ENCODE measurements at places on chromosomes 7 and 10.

DNA sequence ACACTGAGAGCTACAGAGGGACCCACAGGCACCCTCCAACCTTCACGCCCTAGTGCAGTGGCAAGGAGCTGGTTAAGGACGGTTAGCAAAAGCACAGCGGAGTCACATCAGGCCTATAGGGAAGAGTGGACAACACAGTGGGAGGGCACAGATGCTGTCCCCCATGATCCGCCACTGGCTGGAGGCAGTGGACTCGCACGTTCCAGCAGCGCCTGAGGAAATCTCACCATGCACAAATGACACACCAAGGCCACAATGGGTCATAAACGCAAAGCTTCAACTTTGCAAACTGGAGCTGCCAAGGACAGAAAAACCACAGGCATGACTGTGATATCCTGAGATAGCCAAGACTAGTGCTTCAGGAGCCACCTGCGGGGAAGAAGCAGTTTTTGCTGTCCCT, 58.8 kb downstream of the GRB10 start:
- no peak for DNase-seq

- no peak for DNase-seq
Measured at GRCh38 chr7:131197920-131198615, 129.6 kb upstream of the MKLN1 start.

GRCh38 chr10:48844616-48845015, 95.0 kb downstream of the LRRC18 start:
- DNase-seq: no peak

- DNase-seq: no peak
Measured at GRCh38 chr10:51010977-51011376, 63.3 kb upstream of the PRKG1 start.

DNA sequence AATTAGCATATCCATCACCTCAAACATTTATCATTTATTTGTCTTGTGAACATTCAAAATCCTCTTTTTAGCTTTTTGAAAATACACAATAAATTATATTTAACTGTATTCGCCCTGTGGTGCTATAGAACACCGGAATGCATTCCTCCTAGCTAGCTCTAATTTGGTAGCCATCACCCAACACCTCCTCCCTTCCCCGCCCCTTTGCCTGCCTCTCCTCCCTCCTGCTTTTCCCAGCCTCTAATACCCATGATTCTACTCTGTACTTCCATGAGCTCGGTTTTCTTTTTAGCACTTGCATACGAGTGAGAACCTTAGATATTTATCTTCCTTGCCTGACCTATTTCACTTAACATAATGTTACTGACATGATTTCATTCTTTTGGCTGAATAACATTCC, 80.1 kb downstream of the ANKRD26 start:
- no peak for DNase-seq

GRCh38 chr7:133053321-133053891, 28.5 kb downstream of the CHCHD3 start:
- DNase-seq: no peak

- no peak for DNase-seq
Measured at GRCh38 chr7:35250941-35251340, 3.0 kb downstream of the TBX20 start.

GRCh38 chr10:93404048-93404354, 78.1 kb downstream of the MYOF start:
- DNase-seq: no peak

DNA sequence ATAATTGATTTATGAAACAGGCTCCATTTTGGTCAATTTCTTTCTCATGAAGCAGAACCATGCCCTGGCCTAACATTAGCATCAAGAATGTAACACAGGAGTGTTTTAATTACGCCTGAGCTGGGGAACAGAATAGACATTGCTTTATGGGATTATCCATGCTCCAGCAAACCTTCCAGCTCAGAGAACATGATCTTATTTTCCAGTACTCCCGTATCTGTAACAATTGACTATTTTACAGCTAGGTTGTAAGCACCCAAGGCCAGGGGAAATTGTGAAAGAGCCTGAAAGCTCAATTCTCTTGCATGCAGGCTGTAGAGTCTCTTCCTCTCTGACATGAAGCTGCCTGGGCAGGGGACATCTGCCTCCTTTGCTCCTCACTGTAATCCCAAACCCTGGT, 30.8 kb upstream of the CRYGN start:
- no peak for DNase-seq

- no peak for DNase-seq
Measured at GRCh38 chr10:18303851-18304801, 163.9 kb downstream of the CACNB2 start.

DNA sequence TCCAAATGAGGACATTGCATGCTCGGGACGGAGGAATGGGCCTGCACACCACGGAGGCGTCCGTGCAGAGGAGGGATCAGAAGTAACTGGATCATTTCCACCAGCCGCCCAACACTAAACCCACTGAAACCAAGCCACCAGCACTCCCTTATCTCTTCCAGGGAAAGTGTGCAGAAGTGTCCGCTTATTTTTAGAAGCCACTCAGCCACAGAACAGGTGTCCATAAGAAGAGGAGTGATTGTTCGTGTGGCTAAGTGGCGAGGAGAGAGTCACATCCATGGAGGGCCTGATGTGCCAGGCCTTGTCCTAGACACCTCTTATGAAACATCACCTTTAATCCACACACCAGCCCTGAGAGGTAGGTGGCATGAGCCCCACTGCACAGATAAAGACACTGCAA, 407.9 kb upstream of the NPVF start:
- no peak for DNase-seq

GRCh38 chr7:52592698-52593097, 442.7 kb upstream of the POM121L12 start:
- DNase-seq: no peak

DNA sequence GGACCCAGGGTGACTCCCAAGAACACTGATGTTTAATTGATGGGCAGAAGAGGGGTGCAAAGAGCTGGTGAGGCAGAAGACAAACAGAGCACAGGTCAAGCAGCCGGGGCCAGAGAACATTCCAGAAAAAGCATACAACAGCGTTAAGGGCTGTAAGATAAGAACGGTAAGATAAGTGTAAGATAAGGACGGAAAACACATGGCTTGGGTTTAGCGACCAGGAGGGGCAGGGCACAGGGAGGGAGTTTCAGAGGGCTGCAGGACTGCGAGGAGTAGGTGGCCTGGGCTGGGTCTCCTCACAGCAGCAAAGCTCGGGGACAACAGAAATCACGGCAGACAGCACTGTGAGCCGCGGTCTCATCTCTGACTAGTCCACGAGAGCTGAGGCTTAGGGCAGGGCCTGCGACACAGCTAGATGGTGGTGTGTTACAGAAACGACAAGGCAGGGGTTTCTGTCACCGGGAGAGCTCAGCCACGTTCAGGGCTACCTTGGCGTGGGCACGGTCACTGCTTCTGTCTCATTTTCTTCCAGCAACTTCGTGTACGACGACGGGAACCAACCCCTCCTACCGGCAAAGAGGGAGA, 24.6 kb downstream of the BRI3 start:
- DNase-seq: no peak

DNA sequence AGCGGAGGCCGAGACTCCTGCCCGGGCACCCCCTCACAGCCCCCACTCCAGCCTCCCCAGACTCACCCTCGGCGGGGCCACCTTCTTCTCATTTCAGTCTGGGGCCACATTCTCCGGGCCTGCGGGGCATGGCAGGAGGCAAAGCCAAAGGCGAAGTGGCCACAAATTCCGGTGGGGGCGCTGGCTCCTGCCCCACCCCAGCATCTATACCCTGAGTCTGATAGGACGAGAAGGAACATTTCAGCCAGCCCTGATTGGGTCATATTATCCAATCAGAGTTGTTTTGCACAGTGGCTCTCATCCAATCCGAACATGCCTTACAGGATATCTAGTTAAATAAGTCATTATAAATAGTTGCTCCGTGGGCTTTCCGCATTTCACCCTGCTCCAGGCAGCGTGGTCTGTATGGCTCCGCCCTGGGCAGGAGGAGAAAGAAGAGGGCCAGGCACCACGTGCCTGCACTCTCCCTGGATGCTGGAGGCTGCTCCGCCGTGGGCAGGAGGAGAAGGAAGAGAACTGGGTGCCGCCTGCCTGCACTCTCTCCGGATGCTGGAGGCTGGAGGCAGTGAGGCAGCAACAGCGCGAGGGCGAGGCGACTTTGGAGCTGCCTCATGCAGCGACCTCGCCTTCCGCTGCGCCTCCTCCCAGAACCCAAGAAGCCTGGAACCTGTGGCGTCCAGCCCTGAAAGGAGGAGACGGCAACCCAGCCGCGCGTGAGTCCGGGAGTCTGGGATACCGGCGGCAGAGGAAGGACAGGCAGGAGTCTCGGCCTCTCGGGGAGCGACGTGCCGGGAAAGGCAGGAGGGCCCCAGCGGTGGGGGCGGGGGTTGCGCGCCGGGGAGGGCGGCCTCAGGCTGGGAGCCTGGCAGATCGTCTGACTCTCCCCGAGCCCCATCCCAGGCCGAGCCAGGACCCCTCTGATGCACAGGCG, 162.9 kb downstream of the ZNF33B start:
- no peak for DNase-seq
